Naive thymus-derived CD4-positive, alpha-beta T cell (primary cell): ENCODE measurements at places on chromosomes 5 and 9. TPM values are rescaled to one million over a fixed set of nuclear protein-coding genes. Genes with fewer than 3 reads are reported as not detected.

The CCL28 gene
- total RNA-seq = 23.1 TPM

The TMC1 gene
- not detected for total RNA-seq

The GABRA6 gene
- not detected for total RNA-seq

- DNase-seq = no peak
Observed at GRCh38 chr9:27157097-27157496, 48.1 kb downstream of the TEK start.

DNA sequence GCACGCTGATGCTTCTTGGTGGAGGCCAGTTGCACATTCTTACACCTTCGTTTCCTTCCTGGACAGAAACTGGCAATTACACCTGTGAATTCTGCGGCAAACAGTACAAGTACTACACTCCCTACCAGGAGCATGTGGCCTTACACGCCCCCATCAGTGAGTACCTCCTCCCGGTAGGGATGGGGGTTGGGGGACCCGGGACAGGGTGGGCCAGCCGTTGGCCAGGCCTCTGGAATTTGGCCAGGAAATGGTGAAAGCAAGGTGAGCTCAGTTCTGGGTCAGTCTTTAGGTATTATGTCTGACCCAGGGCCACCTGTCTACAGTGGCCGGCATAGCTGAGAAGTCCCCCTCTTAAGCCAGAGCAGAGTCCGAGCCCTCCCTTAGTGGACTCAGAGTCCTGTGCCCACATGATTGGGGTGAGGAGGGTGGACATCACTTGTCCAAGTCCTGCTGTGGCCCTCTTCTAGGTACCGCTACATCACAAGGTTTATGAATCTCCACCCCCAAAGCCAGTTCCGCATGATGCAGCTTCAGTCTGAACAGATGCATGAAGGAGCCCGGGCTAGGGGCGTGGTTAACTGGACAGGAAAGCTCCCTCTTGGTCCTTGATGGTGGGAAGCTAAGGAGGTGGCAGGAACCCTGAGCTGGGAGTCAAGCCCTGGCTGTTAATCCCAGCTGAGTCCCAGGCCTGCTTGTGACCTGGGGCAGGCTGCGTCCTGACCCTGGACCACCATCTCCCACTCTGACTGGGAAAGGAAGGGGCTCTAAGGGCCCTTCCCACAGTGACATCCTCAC lies 61.3 kb downstream of the AMBP start:
- no peak for DNase-seq

GRCh38 chr9:31839273-31839672 lies 545.2 kb upstream of the ACO1 start:
- DNase-seq = no peak

GRCh38 chr9:98698856-98699255 lies 9.9 kb downstream of the GABBR2 start:
- DNase-seq = no peak

DNA sequence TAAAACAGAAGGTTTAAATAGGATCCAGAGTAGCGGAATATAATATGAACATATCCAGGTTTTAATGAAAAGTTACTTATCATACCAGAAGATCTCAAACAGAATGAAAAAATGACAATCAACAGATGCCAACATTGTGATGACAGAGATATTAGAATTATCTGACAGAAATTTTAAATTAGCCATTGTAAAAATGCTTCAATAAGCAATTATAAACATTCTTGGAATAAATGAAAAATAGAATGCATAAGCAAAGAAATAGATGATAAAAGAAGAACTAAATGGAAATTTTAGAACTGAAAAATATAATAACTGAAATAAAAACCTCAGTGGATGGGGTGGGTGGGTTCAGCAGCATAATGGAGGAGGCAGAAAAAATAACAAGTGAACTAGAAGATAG lies 37.2 kb downstream of the ZMAT2 start:
- DNase-seq = no peak

DNA sequence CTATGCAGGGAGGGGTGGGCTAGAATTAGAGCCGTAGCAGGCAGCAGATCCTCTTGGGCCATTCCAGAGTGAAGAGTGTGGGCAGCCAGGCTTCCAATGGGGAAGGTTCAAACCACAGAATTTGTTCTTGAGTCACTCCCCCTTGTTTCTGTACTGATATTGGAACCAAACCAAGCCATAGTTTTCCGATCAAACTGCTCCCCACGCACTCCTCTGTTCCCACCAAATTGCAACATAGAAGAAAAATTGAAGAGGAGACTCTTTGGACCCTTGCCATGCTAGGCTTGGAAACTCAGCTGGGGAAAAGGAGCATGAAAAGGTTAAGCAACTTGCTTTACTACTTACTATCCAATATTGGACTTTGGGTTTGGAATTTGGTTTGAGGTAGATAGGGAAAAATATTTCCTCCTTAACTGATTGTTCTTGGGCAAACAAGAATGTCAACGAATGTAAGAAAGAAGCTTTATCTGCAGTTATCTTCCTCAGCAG lies 165.8 kb upstream of the NR3C1 start:
- no peak for DNase-seq

DNA sequence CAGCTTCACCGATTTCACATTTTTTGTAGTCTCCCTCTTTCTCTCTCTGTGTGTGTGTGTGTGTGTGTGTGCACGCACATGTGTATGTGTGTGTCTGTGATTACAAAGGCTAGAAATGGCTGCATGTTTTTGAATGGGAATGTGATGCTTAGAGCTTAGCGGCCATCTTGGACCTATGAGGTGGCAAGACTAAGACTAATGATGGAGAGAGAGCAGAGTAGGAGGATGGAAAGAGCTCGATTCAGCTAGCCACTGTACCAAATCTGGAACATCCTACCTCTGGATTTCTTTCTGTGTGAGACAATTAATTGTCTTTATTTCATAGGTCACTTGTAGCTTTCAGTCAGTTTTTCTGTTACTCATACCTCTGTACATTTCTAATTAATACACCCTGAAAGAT lies 205.1 kb downstream of the PCSK1 start:
- no peak for DNase-seq
